ENCODE measurements at places on chromosomes 3 and 15.

DNA sequence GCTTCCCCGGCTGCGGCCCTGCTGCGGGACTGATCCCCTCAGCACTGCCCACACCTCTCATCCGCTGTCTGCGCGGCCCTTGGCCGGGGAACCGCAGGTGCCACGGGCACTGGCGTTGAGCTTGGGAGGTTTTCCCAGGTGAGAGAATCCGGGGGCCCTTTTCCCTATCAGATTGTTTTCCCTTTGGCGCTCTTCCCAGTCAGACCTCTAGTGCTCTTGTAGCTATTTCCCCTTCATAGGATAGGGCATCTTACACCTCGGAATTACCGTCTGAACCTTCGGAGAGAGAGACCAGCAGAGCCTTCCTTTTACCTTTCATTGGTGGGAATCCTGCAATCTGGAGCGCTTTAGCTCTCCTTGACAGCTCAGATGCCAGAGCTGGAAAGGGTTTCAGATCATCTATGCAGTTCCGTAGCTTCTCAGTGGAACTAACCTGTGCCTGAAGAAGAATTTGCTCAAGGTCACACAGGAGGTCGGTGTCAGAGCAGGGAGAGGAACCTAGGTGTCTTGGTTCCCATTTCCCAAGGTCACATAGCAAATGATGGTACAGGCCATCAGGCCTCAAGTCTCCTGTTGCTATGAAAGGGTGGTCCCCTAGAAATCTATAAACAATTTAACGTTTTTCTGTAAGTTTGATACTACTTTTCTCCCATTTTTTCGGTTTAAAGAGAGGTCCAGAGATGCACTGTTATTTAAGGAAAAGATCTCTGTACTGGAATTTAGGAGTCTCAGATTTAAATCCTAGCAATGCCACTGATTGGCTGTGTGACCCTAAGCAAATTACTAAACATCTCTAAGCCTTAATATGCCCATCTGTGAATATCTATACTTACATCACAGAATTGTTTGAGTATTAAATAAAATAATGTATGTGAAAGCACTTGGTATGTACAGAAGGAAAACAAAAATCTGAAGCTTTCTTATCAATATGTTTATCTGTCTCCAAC is 916 bp downstream of the IDH3A start:
- DNase-seq = peak; percentile 47

DNA sequence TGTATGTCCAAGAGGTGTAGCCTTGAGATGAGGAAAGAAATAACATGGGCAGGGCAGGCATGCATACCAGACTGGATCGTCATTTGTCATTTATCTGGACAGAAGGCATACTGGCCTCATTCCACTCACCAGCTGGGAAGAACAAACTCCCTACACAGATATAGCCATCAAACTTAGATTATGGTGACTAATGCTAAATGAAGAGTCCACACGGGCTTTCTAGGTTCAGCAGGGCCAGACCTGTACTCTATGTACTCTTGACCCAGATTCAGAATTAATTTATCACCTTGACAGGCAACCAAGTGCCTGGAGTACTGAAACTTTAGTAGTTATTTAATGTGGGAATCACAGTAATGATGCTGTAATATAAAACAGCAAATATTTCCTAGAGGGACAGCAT is 164.3 kb upstream of the IL12A start:
- DNase-seq = peak; percentile 86

- no peak for DNase-seq
Observed at GRCh38 chr3:195873281-195873887, 35.0 kb downstream of the TNK2 start.

DNA sequence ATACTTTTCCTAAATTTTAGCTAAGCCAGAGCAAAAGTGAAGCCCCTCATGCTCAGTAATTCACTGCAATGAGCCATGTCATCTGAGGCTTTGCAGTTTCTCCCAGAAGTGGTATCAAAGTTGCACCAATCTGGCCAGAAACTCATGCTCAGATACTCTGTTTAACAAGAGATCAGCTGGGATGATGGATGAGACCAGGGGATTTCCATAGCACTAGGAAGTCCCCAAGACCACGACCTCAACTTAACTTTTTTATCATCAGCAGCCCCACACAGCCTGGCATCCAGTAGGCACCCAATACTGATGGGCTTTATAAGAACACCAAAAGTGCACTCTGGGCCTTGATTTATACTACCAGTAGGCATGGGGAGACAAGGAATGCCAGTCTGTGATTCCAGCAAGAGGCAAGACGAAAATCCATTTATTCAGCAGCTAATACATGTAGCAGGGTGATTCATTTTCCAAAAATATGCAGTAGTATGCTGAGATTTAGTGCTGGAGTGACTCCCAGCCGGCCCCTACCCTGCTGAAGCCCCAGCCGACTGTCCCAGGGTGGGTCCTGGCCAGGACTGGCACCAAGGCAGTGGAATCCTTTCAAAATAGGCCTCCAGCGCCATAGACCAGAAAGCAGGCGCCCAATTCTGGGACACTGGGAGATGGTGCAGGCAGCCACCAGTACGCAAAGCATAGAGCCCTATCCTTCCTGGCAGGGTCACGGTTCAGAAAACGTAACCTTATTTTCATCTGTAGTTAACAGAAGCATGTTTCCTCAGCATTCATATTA is 612 bp upstream of the LDHAL6B start:
- DNase-seq = no peak

GRCh38 chr3:9012521-9012920 is 49.2 kb upstream of the RAD18 start:
- no peak for DNase-seq

DNA sequence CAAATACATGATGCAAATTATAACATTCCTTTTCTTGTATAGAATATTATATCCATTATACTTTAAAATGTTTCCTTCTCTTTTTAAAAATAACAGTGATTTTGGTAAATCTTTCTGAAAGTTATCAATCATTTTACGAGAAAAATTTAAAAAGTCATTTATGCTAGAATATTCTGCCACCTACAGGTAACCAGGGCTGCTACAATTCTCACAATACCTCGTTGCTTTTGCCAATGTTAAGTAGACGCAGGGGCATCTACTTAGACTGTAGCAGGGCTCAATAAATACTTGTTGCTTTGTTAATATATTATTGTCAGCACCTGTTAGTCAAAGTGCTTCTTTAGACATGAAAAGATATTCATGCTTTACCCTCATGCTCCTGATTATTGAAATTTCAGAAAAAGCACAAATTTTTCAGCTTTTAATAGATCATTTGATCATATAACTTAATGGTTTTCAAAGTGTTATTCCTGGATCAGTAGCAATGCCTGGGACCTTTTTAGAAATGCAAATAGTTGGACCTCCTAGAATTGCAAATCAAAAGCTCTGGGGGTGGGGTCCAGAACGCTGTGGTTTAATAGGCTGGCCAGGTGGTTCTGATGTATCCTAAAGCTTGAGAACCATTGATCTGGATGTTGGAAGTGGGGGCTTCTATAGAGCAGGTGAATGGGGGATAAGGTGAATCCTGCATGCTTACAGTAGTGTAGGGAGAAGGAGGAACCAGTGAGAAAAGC is 223.6 kb upstream of the PDZRN3 start:
- DNase-seq = peak; percentile 22

- DNase-seq = no peak
Observed at GRCh38 chr15:46329876-46330275, 695.0 kb downstream of the SQOR start.

Data from MCF 10A (cell line).